ENCODE measurements at places on chromosomes 6 and 20.

DNA sequence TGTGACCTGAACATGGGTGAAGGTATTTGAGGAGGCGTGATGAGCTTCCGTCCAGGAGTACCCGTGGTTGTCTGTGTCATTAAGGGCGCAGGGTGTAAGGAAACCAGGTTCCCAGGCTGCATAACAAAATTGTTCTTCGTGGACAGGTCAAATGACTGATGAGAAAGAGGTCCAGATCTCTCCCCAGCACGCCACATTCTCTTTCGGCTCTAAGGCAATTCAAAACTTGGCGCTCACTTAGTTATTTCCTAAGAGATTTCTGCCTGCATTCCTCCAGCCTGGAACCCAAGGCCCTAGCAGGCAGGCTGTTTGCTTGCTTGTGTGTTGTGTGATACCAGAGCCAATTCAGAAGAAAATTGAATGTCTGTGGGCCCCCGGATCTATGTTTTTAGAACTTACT is 139.9 kb downstream of the AGPAT4 start:
- no peak for DNase-seq

- DNase-seq = no peak
Observed at GRCh38 chr6:33915134-33915533, 111.3 kb upstream of the MLN start.

DNA sequence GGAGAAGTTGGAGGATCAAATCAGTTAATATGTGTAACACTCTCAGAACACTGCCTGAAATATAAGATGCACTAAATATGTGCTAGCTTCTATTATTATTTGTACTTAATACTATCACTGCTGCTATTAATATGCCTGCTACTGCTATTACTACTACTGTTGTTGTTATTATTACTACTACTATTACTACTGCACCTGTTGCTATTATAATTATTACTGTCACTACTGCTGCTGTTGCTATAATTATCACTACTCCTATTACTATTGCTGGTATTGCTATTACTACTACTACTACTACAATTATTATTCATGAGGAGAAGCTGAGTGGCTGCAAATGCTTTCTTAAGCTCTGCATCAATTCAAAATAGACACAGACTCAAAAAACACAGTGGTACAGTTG is 16.7 kb upstream of the SSTR4 start:
- no peak for DNase-seq

GRCh38 chr6:158698931-158699330 is 49.1 kb downstream of the SYTL3 start:
- no peak for DNase-seq

GRCh38 chr6:69796073-69796641 is 653 bp downstream of the LMBRD1 start:
- DNase-seq = peak; percentile 92

- no peak for DNase-seq
Observed at GRCh38 chr6:41713650-41714291, 21.6 kb downstream of the TFEB start.

- no peak for DNase-seq
Observed at GRCh38 chr6:73942592-73943186, 246.7 kb downstream of the CD109 start.

DNA sequence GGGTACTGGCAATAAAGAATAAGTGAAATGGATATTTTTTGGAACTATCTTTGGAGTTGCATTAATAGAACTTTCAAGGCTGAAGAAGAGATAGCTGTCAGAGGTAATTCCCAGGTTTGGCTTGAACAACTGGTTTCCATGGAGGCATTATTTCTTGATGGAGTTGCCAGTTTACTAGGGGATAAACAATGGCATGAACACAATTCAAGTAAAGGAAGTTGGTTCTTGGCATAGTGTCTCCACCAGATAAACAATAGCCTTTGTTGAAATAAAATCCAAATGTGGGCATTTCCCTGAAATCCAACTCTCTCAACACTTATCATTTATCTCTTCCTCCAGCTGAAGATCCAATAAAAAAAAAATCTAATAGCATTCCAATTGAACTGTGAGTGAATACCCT is 454.9 kb downstream of the C6orf118 start:
- no peak for DNase-seq

DNA sequence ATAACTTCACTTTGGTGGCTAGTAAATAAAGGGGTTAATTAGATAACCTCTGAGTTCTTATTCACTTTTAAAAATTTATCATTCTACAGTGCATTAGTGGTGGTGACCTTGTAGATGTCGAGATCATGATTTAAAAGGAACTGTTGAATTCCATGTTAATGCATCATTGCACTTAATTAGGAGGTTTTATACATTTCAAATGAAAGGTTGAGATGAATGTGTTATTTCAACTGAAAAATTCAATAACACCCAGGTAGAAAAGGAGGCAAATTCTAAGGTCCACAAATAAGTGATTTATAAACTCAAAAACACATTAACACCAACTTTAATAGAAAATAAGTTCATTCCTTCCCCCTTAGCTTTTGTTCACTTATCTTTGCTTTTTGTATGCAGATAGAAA is 58.3 kb upstream of the TMEM170B start:
- DNase-seq = no peak

DNA sequence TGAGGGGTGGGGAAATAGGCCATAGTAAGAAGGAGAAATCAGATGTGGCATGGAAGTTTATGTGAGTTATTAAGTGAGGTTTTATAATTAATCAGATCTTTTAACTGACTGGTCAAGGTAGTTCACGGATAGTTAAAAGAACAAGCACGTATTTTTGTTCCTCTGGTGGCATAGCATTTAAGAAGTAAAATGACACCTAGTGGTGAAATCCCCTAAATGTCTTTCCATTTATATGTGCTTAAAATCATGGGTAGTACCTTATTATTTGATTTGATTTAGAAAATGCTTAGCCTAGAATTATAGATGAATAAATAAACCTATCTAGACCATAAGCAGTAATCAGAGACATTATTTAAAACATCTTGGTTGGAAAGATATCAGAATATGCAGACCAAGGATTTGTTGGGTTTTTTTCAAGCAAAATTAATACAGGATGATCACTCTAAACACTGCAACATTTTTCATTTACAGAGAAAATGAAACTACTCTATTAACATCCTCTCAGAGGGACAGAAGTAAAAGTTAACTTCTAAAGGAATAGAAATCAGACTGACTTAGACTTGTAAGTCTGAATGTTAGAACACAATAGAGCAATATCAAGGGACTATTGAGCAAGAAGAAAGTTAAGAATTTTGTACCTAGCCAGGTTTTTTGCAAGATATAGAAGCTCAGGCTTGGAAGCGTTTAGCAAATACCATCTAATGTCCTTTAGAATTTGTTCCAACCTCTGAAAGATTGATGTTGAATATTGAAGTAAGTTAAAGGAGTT is 81.1 kb downstream of the STXBP5 start:
- DNase-seq = peak; percentile 75

GRCh38 chr20:55714082-55714481 is 291.2 kb downstream of the CBLN4 start:
- no peak for DNase-seq

- no peak for DNase-seq
Observed at GRCh38 chr6:73451223-73452106, 632 bp downstream of the CGAS start.

DNA sequence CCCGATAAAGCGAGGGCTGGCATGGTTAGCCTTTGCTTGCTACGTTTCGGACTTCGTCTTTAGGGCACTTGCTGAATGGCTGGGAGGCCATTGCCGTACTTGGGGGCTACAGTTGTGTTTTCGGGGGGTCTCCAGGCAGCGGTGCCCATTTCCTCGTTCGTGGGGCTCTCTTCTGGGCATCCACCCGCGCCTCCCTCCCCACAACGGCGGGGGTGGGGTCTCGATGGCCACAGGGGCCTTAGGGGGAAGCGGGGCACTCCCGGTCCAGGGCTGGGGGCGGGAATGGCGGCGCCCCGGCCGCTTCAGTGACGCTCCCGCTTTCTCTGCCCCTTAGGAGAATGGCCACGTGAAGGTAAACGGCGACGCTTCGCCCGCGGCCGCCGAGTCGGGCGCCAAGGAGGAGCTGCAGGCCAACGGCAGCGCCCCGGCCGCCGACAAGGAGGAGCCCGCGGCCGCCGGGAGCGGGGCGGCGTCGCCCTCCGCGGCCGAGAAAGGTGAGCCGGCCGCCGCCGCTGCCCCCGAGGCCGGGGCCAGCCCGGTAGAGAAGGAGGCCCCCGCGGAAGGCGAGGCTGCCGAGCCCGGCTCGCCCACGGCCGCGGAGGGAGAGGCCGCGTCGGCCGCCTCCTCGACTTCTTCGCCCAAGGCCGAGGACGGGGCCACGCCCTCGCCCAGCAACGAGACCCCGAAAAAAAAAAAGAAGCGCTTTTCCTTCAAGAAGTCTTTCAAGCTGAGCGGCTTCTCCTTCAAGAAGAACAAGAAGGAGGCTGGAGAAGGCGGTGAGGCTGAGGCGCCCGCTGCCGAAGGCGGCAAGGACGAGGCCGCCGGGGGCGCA is 2.4 kb downstream of the MARCKS start:
- DNase-seq = no peak

- no peak for DNase-seq
Observed at GRCh38 chr6:144429753-144430152, 144.6 kb downstream of the UTRN start.

- DNase-seq = no peak
Observed at GRCh38 chr6:19753826-19754225, 83.3 kb upstream of the ID4 start.

GRCh38 chr20:33372993-33373441 is 28.3 kb downstream of the CDK5RAP1 start:
- no peak for DNase-seq

DNA sequence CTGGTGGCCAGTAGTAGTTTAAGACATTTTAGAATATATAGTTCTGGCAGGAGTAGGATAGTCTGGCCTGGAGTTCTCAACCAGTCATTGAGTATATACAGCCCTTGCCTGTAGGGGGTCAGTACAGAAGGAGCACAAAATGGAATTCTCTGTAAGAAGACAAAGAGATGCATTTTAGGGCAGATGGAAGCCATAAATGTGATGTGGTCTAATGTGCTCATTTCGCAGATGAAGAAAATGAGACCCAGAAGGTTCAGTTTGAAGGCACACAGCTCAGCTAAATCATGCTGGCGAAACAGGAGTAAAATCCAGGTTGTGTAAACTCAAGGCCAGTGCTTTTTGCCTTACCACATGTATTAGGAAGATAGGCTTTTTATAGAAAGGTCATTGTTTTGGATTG is 29.6 kb downstream of the QKI start:
- no peak for DNase-seq

- DNase-seq = no peak
Observed at GRCh38 chr6:4571011-4571410, 205.2 kb upstream of the CDYL start.
